T-cell (primary cell): ENCODE measurements at places on chromosomes 1 and 21.

DNA sequence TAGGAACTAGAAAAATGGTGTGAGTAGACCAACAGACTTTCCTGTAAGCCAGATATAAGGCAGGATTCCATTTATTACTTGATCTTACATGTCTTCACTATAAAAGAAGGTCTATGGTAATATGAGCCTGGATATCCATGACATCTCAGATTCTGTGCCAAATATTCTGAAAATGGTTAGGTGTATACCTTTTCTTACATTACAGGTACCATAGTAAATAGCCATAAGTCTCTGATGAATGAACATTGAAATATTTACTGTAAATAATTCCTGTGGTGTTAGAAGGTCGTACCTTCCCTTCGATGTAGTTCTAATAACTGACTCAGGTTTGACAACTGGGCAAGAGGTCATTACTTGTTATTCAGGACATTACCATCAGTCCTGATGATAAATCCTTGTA lies 657.9 kb downstream of the BRINP3 start:
- DNase-seq: no peak

GRCh38 chr1:179014123-179014522 lies 11.6 kb upstream of the FAM20B start:
- DNase-seq: no peak

DNA sequence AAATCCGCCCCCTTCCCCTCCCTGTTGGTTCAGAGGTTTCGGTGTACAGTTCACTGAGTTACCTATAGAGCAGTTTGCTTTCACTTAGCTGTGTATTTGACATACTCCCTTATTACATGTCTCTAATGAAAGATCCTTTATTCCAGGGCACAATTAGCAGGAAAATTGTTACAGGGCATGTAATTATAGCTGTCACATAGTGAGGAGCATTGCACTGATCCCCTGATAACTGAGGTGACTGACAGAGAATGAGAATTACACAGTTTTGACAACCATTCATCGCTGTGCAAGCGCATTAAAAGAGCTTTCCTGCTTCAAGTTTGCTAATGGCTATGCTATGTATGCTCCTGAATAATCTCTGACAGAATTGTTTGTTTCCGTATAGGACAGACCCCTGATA lies 26.9 kb downstream of the DAP3 start:
- DNase-seq: no peak

GRCh38 chr1:39105061-39105840 lies 79.1 kb downstream of the NDUFS5 start:
- DNase-seq: peak; percentile 31

GRCh38 chr1:27307874-27308598 lies 13.9 kb upstream of the TMEM222 start:
- DNase-seq: no peak

DNA sequence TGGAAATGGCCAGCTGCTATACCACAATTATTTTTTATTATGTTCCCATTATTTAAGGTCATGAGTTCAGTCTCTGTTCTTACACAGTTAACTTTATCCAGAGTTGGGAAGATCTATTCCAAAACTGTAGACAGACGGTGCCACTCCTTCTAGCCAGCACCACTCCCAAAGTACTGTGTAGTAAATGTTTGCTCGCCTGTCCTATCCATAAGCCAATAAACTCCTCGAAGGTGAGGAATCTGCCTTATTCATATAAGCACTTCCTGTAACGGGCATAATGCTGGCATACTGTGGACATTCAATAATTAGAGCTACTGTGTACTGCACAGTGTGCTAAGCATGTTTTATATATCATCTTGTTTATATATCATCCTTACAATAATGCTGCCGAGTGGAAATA lies 26.1 kb upstream of the STMN1 start:
- no peak for DNase-seq
